ENCODE measurements at places on chromosomes 2 and 18.

DNA sequence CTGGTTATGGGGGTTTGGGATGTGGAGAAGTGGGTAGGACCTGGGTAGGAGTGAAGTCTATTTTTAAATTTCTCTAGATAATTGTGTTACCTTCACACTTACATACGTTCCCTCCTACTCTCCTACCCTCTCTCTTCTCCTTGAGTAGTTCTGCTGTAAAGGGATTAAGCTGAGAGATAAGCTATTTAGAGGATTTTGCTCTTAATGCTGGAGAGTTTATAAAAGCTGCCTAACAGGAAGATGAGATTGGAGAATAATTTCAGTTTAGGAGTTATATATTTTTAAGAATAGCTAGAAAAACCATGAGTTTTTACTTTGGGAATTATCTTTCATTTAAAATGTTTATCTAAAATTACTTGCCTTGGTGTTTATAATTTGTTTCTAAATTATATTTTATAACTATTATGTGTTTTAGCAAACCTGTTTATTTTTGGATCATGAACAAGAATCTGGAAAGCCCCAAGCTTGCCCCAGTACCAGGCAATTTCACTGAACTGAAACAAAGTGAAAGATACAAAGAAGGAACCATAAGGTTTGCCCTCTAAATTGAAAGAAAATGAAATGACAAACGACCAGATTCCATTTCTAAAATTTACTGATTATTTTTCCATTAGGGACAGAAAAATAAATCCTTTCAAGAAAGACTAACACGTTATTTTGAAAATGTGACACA, 101.5 kb downstream of the ZNF532 start:
- DNase-seq: no peak

- DNase-seq: no peak
Observed at GRCh38 chr2:233323851-233324250, 16.2 kb downstream of the SAG start.

DNA sequence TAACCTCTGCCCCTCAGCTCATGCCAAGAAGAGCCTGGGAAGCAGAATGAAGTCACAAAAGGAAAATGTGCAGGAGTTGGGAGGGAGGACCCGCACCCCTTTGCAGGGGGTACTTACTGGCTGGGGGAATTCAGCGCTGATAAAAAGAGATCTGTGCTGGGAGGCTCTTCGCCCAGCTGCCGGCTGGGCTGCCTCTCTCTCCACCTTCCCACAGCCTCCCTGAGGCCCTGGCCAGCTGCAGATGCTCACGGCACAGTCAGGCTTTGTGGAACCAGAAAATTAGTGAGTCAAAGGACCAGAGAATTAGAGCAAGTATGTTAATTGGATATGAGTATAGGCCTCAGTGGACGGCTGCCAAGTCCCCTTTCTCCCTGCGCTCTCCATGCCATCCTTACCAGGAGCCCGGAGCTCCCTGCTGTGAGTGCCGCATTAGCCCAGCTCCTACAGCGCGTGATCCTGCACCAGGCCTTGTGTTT, 181.7 kb upstream of the SH3BP4 start:
- no peak for DNase-seq

DNA sequence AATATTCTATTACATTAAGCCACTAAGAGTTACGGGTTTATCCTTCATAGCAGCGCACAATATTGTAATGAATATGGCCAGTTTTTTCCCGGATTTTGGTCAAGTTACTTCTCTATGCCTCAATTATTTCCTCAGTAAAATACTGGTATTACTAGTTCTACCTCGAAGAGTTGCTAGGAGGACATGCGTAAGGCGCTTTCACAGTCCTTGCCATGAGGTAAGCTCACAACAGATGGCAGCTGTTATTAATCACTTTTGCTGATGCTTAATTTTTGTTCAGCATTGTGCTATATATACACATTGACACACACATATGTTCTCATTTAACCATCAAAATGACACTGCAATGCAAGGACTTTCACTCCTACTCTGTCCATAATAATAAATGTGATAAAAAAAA, 101.5 kb downstream of the SCG2 start:
- DNase-seq: no peak

GRCh38 chr2:86243272-86243671, 44.0 kb downstream of the MRPL35 start:
- no peak for DNase-seq

- no peak for DNase-seq
Observed at GRCh38 chr2:15752552-15753232, 161.0 kb downstream of the DDX1 start.

DNA sequence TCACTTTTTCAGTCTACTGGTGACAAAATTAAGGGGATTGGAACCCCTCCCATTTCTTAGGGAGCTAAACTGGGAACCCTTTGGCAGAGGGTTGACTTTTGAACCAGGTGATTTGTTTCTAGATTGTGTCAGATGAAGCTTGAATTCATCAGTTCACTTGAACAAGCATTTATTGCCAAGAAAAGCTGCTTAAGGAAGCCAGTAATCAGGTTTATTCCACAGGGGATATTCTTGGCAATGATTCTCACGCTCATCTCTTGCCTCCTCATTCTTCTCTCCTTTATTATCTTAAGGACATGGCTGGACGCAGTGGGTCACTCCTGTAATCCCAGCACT, 101.0 kb downstream of the ALPK2 start:
- DNase-seq: no peak

DNA sequence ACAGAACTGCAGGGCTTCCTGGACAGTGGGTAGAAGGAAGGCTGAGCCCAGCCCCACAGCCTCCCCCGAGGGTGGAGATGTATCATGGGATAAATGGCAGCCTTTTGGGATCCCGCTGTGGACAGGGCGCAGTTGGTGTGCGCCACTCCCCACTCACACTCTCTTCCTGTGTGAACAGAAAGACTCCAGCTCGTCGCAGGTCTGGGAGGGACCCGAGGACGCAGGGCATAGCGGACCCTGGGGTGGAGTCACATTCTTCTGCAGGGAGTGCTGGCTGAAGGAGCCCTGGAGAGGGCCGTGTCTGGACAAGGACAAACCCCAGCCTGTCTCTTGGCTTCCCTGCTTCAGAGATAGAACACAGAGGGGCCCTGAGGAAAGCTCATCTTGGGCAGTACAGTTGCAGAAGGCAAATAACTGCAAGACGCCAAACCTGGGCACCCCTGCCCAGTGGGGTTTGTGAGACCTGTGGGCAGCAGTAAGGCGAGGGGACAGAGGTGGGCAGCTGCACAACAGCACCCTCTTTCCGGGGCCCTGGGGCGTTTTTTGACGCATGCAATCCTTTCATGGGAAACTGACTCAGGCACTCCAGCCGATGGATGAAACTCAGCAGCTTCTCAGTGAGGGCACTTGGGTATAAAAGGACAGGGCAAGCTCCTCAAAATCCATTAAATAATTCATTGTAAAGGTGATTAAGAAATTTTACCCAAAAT, 101.9 kb downstream of the USP40 start:
- DNase-seq: no peak

DNA sequence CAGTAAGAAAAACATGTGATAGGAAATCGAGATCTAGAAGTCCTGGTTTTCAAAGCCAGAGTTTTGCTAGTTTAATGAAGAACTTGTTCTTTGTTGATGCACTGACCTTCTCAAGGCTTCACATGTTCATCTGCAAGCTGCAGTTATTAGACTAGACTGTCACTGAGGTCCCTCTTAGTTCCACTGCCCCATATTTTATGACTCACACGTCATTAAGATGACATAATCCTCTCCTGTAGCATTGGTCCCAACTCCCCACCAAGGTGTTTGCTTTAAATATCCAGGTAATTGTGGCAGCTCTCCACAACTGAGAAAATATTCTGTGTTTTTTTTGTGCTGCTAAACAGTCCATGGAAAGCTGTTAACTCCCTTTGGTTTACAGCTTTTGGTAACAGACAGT, 149.7 kb downstream of the MREG start:
- no peak for DNase-seq

DNA sequence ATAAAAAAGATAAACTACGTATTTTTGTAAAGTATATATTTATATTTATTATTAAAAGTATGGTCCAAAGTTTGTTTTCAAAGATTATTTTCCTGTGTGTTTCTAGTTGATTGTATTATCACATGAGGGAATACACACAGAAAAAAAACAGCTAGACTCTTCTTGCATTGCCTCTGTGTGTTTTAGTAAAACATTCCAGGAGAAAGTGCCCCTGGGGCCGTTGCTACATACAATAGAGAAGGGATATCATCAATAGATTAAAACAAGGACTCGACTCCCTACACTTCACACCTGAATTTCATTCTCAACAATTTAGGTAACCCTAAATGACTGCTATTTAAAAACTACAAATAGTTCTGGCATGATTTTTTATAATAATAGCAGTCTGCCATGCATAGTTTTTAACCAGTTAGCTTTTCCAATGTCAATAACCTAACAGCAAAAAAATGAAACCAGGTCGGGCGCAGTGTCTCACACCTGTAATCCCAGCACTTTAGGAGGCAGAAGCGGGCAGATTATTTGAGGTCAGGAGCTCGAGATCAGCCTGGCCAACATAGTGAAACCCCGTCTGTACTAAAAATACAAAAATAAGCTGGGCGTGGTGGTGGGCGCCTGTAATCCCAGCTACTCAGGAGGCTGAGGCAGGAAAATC, 171.3 kb downstream of the DNAH6 start:
- DNase-seq: no peak

DNA sequence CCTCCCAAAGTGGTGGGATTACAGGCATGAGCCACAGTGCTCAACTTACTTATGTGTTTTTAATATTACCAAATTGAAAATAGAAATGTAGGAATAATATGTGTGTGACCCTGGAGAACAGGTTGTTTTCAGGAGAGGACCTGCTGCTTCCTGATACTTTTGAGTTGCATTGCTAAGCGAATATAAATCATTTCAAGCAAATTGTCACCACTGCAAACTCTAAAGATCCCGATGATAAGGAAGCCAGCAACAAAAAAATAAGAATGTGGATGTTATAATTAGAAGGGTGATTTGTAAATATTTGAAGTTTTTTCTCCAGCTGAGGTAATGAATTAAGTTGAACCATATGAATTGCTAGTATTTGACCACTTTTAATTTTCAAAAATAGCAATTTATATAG, 40.9 kb downstream of the ARHGEF33 start:
- no peak for DNase-seq

GRCh38 chr2:120653046-120653445, 82.6 kb upstream of the GLI2 start:
- no peak for DNase-seq

DNA sequence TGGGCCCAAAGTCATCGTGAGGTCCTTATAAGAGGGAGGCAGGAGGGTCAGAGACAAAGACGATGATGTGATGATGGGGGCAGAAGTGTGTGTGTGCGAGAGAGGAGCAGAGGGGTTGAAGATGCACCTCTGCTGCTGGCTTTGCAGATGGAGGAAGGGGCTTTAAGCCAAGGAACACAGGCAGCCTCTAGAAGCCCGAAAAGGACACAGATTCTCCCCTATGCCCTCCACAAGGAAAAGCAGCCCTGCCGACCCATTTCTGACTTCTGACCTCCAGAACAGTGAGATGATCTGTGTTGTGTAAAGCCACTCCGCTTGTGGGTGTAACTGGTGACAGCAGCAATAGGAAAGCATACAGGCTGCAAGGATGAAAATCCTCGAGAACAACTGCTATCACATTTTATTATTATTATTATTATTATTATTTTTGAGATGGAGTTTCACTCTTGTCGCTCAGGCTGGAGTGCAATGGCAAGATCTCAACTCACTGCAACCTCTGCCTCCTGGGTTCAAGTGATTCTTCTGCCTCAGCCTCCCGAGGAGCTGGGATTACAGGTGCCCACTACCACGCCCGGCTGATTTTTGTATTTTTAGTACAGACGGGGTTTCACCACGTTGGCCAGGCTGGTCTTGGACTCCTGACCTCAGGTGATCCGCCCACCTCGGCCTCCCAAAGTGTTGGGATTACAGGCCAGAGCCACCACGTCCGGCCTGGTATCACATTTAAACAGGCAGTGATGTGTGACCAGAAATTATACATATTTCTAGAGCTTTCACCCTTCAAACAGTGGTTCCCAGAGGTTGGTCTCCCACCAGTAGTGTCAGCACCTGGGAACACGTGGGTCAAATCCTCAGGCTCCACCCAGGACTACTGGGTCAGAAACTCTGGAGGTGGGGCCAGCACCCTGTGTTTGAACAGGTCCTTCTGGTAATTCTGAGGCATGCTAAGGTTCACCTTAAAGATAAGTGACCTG, 170.5 kb downstream of the TGIF1 start:
- no peak for DNase-seq

- DNase-seq: peak; percentile 60
Observed at GRCh38 chr2:29110916-29111535, 4.2 kb upstream of the CLIP4 start.

GRCh38 chr18:42053188-42053781, 98.3 kb downstream of the PIK3C3 start:
- DNase-seq: peak; percentile 31

DNA sequence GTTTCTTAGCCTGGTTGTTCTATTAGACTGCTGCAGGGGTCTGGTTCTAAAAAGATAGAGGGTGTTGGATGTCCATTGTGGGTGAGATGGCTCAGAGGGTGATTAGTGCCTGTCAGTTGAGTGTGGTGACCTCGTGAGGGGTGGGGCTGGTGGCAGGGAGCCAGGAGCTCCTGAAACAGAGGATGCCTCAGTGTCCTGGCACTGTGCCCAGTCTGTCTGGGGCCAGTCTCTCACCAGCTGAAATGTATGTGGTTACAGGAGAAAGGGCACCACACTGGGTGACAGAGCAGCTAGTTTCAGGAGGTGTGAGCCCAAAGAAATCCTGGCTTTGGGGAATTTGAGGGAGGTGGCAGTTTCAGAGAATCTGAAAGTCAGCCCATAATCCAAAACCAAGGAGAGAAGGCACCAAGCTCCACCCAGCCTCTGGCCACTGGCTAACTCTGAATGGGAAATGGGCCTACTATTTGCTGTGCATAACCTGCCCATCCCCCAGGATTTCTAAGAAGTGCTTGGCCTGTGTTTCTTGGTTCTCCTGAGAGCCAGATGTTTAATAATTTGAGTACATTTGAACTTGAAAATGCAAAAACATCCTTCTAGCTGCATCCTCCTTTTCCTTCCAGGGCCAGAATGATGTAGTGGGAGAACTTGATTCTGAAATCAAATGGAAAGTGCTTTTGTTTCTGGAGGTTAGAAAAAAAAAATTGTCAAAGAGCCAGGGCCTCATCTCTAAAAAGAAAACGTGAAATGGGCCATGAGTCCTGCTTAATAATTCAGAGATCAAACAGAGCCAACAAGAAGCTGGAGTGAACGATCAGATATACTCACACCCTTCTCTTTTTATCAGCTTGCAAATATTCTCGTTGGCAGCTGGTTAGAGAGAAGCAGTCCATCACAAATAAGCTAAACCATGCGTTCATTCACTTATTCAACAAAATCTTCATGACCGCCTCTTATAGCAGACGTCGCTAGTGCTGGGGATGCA, 92.3 kb downstream of the B3GNT2 start:
- peak; percentile 83 for DNase-seq

- DNase-seq: no peak
Observed at GRCh38 chr2:236444187-236444586, 125.4 kb upstream of the ACKR3 start.

All from HT1080 (cell line).